ENCODE measurements at places on chromosomes 6 and 20.

DNA sequence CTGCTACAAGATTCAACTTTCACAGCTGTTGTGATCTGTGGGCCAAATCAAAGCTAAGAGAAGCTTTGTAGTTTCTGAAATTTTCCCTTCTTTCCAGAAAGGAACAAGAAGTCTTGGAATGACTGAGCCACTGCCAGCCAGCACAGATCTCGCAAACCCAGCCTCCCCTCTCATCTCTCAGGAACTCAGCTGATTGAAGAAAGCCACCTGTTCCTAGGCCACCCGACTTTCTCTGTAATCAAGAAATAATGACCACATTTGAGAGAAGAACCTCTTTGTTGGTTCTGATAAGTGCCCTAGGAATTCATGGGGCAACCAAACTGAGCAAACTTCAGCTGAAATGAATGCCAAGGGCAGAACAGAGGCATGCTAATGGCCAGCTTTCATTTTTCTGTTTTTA lies 61.7 kb downstream of the HDGFL1 start:
- no peak for DNase-seq

DNA sequence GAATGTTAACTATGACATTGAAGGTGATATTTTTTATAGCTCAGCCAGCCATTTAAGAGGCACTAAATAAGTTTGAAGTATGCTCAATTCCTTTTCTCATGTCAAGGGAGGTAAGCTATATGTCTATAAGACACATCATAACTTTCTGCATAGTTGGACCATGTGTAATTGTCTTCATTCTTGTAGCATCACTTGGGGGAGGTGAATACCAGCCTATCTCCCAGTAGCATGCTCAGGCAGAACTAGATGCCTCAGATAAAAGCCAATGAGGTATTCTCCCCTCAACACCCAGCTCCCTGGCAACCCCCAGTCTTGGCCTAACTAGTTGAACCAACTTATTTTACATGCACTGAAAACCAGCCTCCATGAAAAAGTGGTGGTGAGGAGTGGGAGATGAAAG lies 158.3 kb upstream of the JAG1 start:
- DNase-seq = no peak

DNA sequence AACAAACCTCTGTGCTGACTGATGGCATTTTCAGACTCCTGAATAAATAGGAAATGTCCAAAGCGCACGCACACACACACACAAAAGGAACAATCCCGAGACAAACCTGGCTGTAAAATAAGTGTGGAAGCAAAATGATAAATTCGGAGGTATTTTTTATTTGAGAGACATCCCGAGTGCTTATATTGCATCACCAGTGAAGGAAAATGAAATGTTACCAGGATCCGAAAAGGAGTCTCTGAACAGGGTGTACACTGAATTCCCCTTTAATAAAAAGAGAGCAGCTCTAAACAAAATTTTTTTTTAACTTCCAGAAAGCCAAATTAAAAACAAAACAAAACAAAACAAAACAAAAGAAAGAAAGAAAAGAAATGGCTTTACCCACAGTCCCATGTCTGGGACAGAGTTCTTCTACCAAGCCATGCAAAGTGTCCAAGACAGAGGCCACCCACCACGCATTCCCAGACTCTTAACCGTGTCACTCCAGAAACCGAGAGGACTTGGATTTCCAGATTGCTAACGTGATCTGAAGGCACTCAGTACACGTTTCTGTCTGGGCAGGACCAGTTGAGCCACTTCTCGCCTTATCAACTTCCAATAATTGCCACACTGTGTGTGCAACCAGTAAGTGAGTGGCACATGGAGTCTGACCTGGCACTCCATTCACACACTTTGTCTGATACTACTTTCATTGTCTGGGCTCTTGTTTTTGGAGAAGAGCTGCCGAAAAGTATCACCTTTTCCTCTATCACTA lies 817 bp downstream of the ME1 start:
- DNase-seq = no peak

- DNase-seq = peak; percentile 42
These were observed 414.0 kb downstream of the GJA1 start for GRCh38 chr6:121849477-121849876.

DNA sequence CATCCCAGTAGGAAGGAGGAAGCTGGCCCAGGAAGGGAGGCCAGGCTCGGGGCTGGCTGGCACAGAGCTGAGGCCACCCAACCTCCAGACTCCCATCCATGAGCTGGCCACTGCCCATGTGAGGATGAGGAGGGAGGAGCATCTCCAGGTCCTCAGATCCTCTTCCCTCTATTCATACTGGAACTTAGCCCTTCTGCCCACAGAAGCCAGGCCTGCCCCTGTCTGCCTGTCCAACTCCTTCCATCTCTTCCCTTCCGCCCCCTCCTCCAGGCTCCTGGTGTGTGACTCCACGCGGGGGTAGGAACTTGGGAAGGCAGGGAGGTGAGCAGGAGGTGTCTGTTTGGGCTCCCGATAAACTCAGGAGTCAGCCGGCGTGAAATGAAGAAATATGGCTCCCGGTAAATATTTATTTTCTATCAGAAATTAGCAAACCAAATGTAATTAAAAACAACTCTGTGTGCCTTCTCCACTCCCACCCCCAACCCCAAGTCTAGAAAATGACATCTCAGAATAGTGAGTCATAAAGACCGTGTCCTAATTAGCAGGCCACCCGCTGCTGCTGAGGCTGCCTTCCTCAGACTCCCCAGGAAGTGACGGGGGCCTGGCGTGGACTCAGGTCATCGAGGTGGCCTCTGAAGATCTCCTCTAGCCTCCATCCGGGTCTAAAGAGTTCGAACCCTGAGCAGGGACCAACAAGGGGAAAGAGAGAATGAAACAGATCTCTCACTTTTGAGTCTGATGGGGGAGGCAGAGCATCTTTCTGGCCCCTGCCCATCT lies 81.9 kb downstream of the MDGA1 start:
- no peak for DNase-seq

DNA sequence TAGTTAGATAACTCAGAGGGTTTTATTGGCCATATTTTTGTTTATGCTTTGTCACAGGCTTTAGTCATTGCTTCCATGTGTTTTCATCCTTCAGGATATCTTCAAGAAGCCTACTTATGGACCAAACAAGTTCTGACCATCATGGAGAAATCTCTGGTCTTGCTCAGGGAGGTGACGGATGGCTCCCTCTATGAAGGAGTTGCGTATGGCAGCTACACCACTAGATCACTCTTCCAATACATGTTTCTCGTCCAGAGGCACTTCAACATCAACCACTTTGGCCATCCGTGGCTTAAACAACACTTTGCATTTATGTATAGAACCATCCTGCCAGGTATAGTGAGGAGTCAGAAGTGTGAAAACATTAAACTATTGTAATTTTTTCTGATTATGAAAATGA lies 30.3 kb upstream of the CALHM6 start:
- DNase-seq = no peak
